Astrocyte (in vitro differentiated cells and primary cell): ENCODE measurements at places on chromosomes 16 and 17. TPM values are rescaled to one million over a fixed set of nuclear protein-coding genes. Genes with fewer than 3 reads are reported as not detected.
A peak's percentile ranks its signal among the peaks of the same experiment; 100 is the strongest.

PLSCR3 gene
- 65.7 and 67.6 TPM in 2 replicates for total RNA-seq

TOP2A gene
- total RNA-seq: 7.3 and 12.6 TPM in 2 replicates

ARHGAP44 gene
- total RNA-seq: 1.4 and 3.0 TPM in 2 replicates

DNA sequence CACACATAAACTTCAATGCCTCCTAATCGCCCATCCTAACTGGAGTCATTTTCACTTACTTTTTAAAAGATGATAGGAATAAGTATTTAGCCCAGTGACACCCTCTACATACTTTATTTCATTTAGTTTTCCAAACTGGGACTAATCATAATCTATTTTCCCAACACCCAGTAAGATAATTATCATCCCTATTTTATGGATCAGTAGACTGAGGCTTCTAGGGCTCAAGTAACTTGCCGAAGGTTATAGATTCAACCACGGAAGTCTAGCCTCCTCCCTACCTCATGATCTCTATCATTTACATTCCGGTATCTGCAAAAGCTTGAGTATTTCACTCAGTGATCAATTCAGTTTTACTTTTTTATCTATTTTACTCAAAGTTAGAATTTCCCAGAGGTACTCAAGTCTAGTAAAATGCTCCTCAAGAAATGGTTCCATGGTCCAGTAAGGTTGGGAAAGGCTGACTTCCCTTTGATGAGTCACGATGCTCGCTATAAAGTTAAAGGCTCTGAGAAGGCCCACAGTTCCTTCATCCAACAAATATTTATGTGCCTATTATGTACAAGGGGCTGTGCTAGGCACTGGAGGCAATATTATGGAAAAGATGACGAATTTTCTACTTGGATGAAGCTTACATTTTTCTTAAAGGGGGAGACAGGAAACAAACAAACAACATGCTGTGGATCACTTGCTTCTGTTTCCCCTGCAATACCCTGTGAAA, 75.1 kb downstream of the TOX3 start:
- no peak for DNase-seq

GRCh38 chr17:59972778-59973177, 8.2 kb upstream of the RNFT1 start:
- no peak for DNase-seq

DNA sequence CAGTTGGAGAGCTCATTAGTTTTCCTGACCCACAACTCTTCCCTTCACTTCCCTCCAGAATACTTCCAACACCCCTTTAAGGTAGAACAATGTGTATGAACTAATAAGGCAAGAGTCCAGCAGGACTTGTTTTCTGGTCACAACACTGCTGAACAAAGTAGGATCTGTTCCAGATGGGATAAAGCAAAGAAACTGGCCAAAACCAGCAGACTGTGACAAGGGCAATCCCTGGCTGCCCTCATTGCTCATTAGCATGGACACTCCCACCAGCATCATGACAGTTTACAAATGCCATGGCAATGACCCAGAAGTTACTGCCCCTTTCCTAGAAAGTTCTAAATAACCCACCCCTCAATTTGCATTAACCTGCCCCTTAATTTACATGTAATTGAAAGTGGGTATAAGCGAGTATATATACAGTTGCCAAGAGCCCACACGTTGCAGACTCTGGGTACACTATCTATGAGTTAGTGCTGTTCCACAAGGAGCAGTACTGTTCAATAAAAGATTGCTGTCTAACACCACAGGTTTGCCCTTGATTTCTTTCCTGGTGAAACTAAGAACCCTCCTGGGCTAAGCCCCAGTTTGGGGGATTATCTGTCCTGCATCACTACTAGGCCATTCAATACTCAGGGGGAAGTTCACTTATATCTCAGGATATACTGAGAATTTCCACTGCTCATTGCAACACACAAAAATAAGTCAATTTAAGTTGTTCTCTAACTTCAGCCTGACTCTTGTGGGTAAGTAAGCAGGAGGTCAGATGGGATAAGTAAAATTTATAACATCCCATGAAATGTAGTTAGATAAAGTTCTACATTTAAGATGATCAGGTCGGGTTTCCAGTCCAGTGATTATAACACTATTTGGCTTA, 82.3 kb downstream of the SSH2 start:
- DNase-seq: no peak

- DNase-seq: no peak
Measured at GRCh38 chr16:49670627-49671026, 185.3 kb downstream of the ZNF423 start.

DNA sequence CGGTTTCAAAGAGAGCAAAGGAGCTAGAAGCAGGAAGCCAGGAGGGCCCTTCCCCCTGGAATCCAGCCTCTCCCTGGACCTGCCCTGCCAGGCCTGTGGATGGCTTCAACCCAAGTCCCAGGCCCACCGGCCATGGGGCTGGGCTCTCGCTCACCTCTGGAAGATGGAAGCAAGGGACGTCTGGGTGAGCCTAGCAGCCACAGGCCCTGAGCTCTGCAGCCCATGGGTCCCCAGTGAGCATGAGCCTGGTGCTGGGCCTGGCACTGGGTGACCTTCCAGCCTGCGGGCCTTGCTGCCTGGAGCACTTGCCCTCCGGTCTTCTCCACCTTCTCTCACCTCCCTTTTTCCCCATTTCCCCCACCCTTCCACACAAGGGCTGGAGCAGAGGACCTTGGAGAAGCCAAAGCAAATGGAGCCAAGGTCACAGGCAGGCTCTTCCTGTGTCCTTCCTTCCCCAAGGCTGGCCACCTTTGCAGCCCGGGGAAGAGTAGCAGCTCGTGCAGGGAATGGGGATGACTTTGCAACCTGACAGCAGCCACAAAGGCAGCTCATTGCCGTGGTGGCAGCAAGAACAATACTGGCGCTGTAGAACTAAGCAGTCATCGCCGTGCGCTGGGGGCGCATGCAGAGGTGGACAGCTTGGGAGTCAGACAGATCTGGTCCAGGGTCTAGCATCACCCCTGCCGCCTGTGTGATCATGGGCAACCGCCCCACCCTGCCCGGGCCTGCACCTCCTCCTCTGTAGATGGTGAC, 86.6 kb downstream of the AMFR start:
- no peak for DNase-seq

DNA sequence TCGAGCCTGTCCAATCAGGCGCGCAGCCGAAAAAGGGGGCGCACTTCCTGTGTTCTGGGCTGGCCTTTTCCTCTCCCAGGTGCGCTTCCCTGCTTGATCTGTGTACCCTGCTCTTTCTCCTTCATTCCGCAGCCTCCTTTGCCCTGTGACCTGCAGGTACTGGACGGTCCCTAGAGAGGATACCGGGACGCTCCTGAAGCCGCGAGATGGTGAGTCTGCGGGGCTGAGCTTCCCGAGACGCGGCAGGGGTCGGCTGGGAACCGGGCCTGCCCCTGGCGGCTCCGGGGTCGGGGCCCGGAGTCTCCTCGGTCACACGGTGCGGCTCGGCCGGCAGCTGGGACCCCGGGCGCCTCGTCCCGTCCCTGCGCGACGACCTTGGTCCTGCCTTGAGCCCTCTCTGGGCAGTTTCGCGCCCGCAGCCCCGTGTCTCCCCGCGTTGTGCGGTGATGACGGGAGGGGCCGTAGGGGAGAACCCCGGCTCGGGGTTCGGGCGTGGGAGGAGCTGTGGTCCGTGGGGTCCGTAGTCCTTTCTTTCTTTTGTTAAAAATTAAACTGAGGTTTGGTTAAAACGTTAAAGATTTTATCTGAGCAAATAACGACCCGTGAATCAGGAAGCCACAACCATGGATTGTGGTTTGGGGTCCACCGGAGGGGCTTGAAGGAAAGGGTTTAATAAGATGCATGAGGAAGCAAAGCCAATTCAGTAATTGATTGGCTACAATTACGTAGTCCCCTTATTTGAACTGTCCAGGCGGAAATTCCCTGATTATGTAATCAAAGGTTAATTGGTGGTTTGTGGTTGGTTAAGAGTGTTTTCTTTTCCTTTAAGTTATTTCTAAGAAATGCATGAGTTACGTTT, 172.8 kb upstream of the ZNF267 start:
- peak; percentile 49 for DNase-seq

DNA sequence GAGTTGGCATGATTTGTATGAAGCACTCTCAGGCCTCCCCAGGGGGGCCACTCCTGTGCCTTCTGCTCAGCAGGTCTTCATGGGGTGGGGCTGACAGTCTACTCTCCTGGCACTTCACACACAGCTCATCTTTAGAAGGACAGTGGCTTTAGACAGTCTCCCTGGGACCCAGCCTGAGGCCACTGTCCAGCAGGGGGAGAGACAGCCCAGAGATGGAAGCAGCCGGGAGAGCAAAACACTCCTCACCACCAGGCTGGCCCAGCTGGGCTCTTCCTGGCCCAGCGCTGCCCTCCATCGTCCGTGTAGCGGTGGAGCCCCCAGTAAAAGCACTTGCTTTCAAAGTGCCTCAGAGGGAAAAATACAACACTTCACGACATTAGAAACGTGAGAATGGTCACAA, 62.0 kb upstream of the CRHR1 start:
- DNase-seq: no peak

GRCh38 chr17:76270770-76271668, 5.9 kb downstream of the UBALD2 start:
- no peak for DNase-seq

GRCh38 chr17:79405823-79406222, 205.0 kb downstream of the RBFOX3 start:
- DNase-seq: no peak

DNA sequence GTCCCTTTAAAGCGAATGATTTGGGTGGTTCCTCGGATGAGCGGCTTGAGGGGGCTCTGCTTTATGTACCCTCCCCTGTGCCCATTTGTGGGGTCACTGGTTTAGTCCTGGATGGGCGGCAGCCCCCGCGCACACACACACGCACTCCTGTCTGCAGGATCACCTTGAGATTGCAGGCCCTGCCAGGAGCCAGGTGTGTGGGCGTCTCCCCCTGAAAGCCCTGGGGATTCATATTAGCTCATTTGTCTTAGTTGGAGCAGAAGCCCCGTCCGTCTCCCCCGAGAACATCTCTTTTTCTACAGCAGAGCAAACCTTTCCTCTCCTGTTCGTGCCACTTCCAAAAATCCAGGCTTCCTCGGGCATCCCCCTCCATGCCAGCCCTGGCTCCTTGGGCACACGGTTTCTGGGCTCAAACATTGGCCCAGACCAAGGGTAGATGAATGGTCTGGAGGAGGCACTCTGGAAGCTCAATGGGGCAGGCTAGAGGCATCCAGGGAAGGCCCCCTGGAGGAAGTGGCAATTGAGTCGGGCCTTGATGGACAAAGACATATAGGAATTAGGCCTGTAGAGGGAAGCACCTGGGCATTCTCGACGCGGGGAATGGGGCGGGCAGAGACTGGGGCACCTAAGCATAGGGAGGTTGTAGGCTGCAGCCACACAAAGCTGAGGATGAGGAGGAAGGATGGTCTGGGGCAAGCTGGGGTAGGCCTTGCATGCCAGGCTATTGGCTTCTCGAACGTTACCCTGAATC, 218.5 kb upstream of the GSE1 start:
- DNase-seq: no peak

DNA sequence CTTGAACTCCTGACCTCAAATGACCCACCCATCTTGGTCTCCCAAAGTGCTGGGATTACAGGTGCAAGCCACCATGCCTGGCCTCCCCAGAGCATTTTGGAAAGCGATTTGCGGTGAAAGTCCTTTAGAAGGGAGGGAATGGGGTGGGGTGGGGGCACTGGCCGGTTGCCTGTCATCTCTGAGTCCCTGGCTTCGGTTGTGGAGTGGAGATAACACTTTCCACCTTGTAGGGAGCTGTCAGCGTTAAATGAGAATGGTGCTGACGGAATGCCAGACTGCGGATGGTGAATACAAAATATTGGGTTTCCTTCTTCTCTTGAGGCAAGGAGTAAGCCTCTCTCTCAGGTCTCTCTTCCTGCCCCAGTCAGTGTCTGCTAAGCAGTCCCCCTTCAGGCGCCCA, 5.2 kb upstream of the WNT3 start:
- DNase-seq: no peak

GRCh38 chr16:85798901-85799496, 345 bp downstream of the EMC8 start:
- DNase-seq: peak; percentile 16

DNA sequence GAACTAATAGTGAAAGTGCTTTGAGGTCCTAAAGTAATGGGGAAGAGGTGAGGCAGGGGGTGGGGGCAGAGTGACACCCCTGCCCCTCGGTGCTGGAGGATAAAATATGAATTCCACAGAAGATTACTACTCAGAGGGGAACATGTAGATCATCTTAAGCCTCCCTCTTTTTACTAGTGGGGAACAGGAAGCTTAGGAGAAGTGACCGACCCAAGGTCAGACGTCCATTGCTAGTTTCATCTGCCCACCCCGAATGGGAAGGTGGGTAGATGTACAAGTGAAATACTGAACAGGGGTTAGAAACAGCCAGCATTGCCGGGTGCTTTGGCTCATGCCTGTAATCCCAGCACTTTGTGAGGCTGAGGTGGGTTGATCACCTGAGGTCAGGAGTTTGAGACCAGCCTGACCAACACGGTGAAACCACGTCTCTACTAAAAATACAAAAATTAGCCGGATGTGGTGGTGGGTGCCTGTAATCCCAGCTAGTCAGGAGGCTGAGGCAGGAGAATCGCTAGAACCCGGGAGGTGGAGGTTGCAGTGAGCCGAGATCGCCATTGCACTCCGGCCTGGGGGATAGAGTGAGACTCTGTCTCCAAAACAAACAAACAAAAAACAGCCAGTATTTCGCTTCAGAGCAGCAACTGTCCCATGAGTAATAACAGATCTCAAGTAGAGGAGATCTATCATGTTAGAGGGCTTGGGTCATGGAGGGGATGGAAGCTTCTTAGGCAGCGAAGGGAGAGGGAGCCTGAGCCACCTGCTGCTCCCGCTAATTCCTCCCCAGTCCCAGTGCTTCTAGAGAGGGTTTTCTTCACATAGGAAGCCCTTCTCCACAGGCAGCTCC, 1.2 kb upstream of the NR1D1 start:
- DNase-seq: no peak

DNA sequence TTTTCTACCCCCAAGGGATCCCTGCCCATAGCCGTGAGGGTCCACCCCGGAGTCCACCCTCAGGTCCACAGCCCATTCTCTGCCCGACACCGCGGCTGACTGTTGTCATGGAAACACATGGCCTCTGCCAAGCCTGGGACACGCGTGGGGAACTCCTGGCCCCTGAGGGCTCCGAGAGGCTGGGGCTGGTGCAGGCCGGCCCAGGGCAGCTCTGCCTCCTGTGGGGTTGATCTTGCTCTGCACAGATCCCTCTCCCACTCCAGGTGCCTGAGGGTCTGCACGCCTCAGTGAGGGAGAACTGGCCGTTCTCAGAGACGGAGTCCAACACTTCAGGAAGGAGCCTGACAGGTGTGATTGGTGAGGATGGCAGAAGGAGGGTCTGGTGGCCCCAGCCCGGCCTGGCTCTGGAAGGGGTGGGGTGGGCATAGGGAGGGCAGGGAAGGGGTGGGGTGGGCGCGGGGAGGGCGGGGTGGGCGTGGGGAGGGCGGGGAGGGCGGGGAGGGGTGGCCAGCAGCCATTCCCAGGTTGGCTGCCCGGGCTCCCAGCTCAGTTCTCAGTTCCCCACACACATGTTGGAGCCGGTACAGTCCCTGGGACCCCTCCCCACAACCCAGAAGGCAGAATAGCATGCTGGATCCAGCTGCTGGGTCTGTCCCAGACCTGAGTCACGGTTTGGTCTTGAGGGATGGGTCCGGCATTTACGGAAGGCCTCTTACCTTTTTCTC, 6.4 kb downstream of the MRPL28 start:
- DNase-seq: no peak
